ENCODE measurements at places on chromosomes 3 and 15. TPM values are rescaled to one million over a fixed set of nuclear protein-coding genes. Genes with fewer than 3 reads are reported as not detected.

- no peak overlapping the region for H3K27ac ChIP-seq
- no peaks in the 10 kb centered on the region for H3K27me3 ChIP-seq
- no peak overlapping the region for H3K4me3 ChIP-seq
- no peak for DNase-seq
- H3K36me3 ChIP-seq = no peaks in the 10 kb centered on the region
Measured at GRCh38 chr3:55157731-55158130, 229.9 kb upstream of the LRTM1 start.

DNA sequence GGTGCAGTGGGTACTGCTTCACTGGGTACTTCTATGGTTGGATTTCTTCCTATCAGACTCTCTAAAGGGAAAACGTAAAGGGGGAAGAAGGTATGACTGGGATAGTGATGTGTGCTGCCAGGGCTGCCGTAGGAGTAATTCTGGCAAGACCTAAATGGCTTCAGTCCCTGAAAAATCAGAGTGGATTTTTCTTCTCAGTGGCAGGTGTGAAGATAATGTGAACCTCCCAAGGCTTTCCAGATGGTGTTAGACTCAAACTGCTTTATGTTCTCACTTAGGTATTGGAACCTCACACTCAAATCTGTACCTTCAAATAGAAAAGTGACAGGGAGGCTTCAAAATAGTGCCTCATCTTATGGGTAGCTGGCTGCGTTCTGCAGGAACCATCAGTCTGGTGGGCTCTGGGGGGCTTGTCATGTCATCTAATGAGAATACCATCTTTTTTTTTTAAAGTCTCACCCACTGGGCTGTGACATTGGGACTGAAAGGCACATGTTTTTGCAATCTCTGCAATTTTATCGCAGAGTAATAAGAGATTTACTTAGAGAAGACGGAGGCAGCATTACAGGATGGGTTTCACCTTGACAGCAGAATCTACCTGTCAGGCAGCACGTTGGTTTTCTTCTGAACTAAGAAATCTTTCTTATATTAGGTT, 28.5 kb downstream of the MINDY4B start:
- H3K4me1 ChIP-seq = no peaks in the 10 kb centered on the region
- DNase-seq = no peak
- no peak overlapping the region for H3K4me3 ChIP-seq
- H3K27ac ChIP-seq = no peak overlapping the region
- no peaks in the 10 kb centered on the region for H3K36me3 ChIP-seq
- H3K27me3 ChIP-seq = no peaks in the 10 kb centered on the region

DNA sequence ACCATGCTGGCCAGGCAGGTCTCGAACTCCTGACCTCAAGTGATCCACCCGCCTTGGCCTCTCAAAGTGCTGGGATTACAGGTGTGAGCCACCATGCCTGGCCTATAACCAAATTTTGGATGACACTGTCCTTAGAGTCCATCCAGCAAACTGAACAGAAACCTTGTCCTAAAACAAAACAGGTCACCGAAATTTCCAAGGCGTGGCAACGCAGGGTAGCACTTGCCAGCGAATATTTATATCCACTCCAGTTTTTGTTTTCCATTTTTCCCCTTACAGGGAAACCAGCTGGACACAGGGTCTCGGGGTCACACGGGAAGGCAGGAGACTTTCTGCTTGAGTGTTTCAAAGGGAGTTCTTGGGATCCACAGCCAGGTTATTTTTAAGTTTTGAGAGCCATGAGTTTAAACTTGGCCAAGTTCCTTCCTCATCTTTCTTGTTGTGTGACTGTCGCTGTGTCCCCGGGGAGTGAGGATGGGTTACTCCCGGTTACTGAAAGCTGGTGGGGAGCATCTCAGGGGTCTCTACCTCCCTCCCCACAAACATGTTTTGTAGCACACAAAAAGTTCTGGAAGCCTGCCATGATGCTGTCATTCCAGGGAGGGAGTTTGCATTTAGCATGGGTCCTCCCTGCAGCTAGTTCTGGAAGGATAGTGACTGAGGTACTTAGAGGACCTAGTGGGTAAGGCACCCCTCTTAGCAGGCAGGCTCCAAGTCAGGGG, 12.6 kb downstream of the LIMD1 start:
- no peak overlapping the region for H3K27ac ChIP-seq
- DNase-seq = no peak
- H3K4me1 ChIP-seq = no peaks in the 10 kb centered on the region
- no peak overlapping the region for H3K4me3 ChIP-seq

The GHRL gene
- total RNA-seq = 2.0 TPM

- H3K36me3 ChIP-seq = no peaks in the 10 kb centered on the region
- no peak overlapping the region for H3K27ac ChIP-seq
- H3K4me1 ChIP-seq = no peaks in the 10 kb centered on the region
- no peak overlapping the region for H3K4me3 ChIP-seq
Measured at GRCh38 chr3:15653321-15653720, 51.8 kb downstream of the BTD start.

GRCh38 chr3:50264964-50265485, 3.9 kb upstream of the SEMA3B start:
- peaks cover 20% of the 10 kb centered on the region for H3K4me1 ChIP-seq
- DNase-seq = no peak
- no peaks in the 10 kb centered on the region for H3K27me3 ChIP-seq
- peak overlapping the region; percentile 23 for H3K27ac ChIP-seq
- H3K36me3 ChIP-seq = no peaks in the 10 kb centered on the region

The ZNF710 gene
- total RNA-seq = 27.3 TPM
